GF-D8 (cell line): ENCODE measurements at places on chromosomes 12 and 14.

GRCh38 chr14:95541346-95541745 is 6.5 kb downstream of the GLRX5 start:
- no peak for DNase-seq

DNA sequence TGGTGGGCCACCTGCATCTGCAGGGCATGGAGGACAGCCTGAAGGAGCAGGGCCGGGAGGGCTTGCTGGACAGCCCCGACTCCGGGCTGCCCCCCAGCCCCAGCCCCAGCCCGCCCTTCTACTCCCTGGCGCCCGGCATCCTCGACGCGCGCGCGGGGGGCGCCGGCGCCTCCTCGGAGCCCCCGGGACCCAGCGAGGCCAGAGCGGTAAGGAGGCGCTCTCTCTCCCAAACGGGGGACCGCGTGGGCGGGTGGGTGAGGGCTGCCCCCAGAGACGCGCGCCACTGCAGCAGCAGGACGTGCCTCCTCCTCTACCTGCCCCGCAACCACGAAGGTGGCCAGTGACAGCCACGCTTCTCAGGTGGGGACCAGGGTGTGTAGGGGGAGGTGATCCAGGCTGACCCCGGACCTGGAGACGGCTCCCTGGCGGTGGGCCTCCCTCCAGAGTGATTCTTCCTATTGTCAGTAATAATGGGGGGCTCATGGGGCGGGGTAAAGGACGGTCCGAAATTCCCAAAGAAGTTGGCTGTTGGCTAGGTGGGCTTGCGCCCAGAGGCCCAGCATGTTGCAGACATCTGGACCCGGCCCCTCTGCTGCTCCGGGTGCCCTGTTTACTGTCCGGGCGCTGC is 652 bp downstream of the RFLNA start:
- DNase-seq: no peak

DNA sequence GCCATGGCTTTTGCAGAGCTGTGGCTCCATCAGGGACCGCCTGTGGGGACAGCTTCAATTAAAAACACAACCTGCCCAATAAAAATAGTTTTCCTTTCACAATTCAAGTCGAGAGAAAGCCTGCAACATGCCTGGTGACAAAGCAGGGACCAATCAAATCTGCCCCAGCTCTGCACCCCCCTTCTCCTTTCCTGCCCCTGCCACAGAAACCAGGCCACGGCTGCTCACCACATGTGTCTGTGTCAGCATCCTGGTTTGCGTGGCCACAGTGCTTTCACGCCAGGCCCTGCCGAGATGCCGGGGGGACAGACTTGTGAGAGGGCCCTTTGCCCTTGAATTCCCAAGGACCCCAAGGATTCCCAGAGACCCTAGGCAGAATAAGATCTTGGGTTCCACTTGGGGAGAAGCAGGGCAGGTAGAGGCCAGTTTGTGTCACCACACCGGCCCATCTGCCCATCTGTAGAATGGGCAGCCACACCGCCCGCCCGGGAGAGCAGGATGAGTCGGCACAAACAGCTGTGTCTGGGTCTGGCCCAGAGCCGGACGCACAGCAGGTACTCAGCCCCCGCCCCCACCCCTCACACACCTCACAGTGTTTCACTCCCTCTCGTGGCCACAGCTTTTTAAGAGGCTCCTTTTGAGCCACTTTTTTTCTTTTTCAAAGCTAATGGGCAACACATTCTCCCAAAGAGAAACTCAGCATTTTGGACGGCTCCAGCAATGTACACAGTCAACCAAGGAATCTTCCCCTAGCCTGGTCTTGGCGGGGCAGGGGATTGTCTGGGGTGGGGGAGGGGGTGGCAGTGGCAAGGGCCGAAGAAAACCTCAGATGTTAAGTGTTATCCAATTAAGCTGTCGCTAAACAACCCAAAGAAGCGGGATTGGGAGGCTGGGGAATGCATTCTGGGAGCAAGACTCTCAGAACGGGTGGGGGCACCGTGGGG is 41.5 kb downstream of the BCL11B start:
- DNase-seq: no peak

- DNase-seq: no peak
Observed at GRCh38 chr12:64707362-64707761, 51.8 kb downstream of the GNS start.

DNA sequence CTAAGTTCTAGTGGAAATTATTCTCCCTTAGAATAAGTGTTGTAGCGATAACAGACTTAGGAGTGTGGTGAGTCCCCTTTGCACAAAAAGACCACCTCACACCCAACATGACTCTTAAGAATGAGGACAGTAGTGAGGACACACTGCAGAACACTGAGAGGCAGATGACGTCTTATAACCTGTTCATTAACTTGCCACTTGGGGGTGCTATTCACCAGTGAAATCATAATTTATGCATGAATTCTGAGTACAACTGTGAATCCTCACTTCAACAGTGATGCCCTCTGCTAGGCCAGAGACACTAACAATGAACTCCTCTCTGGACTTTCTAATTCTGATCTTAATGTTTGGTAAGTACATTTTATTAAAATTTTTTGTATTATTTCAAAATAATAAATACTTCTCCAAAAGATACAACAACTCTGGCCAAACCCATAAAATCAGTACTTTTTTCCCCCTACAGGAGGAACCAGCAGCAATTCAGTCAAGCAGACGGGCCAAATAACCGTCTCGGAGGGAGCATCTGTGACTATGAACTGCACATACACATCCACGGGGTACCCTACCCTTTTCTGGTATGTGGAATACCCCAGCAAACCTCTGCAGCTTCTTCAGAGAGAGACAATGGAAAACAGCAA is 274.7 kb downstream of the DAD1 start:
- no peak for DNase-seq

DNA sequence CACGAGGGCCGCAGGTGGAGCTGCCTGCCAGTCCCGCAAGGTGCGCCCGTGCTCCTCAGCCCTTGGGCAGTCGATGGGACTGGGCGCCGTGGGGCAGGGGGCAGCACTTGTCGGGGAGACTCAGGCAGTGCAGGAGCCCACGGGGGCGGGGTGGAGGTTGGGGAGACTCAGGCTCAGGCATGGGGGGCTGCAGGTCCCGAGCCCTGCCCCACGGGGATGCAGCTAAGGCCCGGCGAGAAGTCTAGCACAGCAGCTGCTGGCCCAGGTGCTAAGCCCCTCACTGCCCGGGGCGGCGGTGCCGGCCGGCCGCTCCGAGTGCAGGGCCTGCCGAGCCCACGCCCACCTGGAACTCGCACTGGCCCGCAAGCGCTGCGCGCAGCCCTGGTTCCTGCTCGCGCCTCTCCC is 39.2 kb upstream of the P2RX7 start:
- no peak for DNase-seq

GRCh38 chr14:67778792-67779191 is 37.6 kb downstream of the ZFYVE26 start:
- DNase-seq: no peak

- DNase-seq: no peak
Observed at GRCh38 chr14:30354439-30354838, 204.5 kb upstream of the G2E3 start.

GRCh38 chr12:71183846-71184245 is 26.0 kb upstream of the TSPAN8 start:
- DNase-seq: no peak

- no peak for DNase-seq
Observed at GRCh38 chr12:49540229-49541139, 1.7 kb downstream of the KCNH3 start.
